ENCODE measurements at places on chromosomes 12 and 14.

- no peak for DNase-seq
Observed at GRCh38 chr14:61178226-61179060, 102.7 kb downstream of the TMEM30B start.

- no peak for DNase-seq
Observed at GRCh38 chr14:28778138-28779117, 11.8 kb downstream of the FOXG1 start.

DNA sequence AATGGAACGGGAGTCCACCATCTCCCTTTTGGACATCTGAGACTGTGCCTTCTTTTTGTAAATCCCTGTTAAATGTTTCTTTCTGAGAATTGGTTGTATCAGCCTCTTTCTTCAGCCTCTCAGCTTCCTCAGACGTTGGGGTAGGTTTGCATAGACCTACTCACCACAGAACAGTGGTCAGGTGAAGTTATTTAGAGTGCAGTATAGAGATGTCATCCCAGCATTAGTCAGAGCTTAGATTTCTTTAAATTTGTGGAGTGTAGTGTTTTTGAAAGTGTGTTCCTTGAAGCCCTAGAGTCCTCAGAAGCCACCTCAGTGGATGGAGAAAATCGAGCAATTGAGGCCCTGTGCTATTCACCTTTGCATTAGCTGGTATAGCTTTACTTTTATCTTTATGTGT, 8.9 kb upstream of the EEA1 start:
- no peak for DNase-seq

DNA sequence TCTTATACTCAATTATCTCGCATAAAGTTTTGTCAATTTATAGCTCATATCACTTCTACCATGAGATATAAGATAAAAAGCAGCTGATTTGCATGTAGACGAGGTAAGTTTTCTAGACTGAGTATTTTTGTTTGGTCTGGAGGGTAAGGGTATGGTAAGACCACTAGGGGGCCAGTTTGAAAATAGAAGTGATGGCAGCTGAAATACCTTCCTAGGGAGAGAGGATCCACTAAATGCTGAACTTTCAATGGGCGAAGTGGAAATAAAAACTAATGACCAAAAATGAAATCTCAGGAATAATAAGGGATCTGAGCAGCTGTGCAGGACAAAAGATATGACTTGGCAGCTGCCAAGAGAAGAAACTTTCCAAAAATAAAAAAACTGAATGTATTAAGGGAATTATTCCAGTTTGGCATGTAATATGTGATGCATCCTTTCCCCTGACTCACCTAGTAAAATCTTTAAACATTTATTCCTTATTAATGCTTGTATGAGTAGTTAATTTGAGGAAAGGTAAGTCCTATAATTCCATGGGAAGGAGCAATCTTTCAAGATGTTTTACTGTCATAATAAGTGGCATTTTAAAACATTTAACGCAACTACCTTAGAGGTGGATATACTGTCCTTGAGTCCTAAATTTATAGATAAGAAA, 754.5 kb downstream of the C12orf50 start:
- DNase-seq = no peak

GRCh38 chr14:102185360-102185759, 45.7 kb downstream of the WDR20 start:
- DNase-seq = no peak

DNA sequence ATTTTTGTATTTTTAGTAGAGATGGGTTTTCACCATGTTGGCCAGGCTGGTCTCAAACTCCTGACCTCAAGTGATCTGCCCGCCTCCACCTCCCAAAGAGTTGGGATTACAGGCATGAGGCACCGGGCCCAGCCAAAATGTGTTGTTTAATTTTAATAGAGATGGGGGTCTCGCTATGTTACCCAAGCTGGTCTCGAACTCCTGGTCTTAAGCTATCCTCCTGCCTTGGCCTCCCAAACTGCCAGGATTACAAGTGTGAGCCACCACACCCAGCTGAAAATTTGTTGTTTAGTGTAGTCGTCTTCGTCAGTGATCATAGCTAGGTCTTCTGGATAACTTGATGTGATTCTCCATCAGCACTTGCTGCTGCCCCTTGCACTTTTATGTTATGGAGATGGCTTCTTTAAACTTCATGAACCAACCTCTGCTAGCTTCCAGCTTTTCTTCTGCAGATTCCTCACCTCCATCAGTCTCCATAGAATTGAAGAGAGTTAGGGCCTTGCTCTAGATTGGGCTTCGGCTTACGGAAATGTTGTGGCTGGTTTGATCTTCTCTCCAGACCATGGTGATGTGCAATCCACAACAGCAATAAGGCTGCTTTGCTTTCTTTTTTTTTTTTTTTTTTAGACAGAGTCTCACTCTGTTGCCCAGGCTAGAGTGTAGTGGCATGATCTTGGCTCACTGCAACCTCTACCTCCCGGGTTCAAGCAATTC, 13.0 kb downstream of the ISCU start:
- no peak for DNase-seq

- DNase-seq = no peak
Observed at GRCh38 chr14:95784137-95784536, 70.2 kb upstream of the TCL1A start.

DNA sequence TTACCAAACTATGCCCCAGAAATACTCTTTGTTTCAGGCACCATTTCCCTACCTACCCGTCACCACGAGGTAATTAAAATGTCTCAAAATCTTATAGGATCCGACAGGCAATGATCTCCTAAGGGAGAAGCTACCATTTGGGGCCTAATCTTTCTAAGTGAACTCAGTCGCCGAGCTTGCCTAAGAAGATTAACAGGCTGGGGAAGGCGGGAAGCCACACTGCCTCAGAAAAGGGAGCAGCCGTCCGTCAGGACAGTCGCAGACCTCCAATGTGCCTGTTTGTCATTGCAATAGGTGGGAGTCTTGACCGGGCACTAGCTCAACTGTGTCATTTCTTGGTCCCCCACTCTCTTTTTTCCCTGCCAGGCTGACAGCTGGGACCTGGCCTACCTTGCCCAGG, 4.6 kb downstream of the TTC7B start:
- DNase-seq = no peak

DNA sequence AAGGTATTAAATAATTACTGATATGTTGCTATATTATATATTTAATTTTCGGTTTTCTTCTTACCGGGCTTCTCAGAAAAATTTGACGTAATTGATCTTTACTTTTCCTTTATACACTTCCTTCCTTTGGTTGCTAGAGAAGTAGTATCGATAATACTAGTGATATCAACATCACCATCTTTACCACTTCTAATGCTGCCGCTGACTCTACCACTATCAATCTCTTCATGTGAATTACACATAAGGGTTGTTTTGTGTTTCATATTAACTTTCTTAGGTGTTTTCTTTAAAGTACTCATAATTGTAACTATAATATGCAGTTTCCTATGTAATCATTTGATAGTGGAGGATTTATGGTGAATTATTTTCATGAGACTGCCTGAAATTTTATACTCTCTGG, 30.9 kb upstream of the KLRF1 start:
- DNase-seq = no peak

DNA sequence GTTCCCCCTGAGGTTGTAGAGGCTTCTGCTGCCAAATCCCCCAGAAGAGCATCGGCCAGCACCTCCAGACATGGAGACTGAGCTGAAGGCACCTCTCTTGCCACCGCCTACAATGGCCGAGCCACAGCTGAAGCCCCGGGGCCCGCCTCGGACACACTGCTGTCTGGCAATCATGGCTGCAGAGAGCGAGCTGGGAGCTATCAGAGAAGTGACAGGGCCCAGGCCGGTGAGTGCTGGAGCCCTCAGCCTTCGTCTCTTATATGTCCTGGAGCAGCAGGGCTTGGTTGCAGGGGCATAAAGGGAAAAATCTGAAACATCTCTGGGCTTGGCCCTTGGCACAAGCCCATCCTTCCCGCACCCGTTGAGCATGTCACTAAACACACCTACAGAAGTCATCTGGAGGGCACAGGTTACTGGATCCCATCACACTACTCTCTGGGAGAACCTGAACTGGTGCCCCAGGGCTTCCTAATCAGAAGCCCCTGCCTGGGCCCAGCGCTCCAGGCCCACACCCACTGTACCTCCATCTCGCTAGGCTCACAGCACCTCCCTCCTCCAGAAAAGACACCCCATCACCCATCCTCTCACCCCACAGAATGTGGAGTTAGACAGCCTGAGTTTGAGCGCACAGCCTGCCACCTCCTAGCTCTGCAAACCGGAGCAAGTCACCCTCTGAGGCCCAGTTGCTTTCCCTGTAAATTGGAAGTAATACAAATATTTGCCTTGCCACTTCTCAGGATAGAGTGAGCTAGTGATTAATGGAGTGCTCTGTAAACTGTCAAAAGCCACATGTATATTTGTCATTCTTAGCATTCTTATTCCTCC, at the start of gene KRT4:
KRT4 (minus strand) TSS at position 232 of the 825 bp plus-strand sequence; CDS start at position 174, 58 bp downstream.
- no peak for DNase-seq

DNA sequence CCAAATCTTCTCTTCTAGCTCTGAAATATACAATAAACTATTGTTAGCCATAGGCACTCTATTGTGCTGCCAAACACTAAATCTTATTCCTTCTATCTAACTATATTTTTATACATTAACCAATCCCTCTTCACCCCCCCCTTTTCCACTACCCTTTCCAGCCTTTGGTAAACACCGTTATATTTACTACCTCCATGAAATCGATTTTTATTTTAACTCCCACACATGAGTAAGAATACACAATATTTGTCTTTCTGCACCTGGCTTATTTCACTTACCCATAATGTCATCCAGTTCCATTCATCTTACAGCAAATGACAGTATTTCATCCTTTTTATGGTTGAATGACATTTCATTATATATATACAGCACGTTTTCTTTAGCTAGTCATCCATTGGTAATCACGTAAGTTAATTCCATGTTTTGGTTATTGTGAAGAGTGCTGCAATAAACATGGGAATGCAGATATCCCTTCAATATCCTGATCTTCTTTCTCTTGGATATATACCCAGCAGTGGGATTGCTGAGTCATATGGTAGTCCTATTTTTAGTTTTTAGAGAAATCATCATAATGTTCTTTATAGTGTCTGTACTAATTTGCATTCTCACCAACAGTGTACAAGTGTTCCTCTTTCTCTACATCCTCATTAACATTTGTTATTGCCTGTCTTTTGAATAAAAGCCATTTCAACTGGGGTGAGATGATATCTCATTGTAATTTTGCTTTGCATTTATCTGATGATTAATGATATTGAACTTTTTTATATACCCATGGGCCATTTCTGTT, 34.2 kb upstream of the PLBD1 start:
- DNase-seq = no peak

DNA sequence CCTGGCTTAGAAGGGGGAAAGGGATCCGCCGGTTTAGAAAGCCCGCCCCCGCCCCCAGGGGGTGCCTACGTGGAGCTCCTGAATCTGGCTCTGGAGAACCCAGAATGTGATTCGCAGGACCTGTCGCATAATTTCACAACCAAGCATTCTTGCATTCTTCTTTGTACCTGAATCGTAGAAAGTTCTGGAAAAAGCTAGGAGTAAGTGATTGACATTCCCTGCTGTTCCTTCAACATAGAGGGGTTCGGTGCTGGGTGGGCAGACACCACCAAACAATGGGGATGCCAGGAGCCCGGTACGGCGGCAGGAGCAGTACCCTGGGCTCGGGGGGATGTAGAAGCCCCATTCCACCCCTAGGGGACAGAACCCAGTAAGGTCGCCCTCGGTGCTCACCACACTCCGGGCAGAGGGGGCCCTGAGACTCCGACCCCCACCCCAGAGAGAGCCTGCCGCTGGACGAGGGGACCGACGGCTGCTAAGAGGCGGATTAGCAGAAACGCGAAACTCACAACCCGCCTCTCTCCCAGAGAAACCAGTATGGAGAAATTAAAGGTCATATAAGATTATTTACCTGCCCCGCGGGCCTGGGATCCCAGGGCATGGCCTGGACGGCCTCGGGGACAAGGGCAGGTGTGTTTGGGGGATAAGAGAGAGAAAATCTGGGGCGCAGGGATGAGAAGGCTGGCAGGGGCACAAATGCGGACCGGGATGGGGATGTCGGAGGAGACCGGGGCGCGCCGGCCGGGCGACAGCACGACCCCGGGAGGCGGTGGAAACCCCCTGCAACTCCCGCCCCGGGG, 520 bp downstream of the CSRP2 start:
- no peak for DNase-seq

DNA sequence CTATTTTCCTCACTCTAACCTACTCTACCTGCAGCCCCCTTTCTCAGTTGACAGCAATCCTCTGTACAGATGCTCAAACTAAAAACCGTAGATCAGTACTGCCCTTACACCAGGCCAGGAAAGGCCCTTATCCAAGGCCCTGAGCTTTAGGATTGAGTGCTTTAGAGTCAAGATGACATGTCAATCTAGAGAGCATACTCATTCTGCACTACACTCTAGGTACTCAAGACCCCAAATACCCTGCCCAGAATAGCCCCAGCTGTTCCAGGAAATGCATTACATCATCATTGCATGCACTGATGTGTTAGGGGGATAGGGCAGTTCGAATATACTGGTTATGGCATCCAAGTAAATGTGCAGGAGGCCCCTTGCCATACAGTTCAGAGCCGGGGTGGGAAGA, 3.5 kb upstream of the PHLDA1 start:
- DNase-seq = no peak

GRCh38 chr14:101979666-101980065, 15.3 kb downstream of the DYNC1H1 start:
- DNase-seq = no peak

DNA sequence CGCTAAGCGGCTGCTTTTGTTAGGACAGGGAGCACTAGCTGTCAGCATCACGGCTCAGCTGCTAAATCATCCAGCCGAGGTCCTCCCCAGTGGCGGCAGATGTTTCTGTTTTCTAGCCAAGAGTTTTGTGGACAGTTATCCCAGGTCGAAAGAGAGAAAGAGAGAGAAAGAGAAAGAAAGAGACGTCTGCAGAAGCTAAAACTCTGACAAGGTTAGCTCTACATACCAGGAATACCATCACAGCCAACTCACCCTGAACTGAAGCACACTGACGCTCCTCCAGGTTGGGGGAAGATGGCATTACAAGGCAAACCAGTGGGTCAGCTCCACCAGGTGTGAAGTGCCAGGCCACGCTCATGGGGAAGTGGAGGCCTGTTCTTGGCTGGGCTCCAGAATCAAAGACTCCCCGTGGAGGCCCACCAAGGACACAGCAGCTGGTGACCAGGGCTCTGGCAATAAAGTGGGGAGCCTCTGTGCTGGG, 64.9 kb upstream of the DICER1 start:
- DNase-seq = no peak

DNA sequence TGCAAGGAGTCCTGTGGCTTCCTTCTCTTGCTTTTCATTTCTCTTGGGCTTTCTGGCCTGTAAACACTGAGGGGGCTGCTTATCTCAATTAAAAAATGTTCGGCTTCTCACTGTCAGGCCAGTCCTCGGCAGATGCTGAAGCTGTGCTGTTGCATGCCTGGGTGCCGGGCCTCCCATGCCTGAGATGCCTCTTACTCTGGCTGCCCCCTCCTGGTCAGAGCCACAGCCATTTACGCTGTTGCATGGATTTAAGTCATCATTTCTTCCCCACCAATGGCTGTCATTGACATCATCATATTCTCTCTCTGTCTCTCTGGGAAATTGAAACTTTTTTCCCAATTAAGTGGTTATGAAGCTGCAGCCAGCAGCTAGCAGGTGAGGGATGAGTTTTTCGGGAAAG, 53.7 kb downstream of the FOXN4 start:
- DNase-seq = no peak

DNA sequence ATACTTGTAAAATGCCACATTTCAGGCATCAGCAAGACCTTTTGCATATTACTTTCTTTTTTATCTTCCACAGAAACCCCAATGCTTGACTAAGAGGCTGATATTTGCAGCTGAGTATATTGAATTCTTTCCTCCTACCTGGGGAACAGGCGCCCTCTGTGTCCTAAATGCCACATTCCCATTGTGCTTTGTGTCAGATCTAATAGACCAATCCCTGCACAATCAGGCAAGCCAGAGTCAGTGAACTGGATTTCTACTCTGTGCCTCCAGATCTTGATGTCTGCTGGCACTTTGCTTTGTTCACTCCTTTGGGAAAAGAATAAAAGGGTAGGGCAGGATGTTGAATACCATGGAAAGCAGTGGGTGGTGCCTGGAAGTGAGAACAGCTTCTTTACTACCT, 22.4 kb upstream of the TAS2R42 start:
- DNase-seq = no peak
